ENCODE measurements at places on chromosomes 6 and 20.

DNA sequence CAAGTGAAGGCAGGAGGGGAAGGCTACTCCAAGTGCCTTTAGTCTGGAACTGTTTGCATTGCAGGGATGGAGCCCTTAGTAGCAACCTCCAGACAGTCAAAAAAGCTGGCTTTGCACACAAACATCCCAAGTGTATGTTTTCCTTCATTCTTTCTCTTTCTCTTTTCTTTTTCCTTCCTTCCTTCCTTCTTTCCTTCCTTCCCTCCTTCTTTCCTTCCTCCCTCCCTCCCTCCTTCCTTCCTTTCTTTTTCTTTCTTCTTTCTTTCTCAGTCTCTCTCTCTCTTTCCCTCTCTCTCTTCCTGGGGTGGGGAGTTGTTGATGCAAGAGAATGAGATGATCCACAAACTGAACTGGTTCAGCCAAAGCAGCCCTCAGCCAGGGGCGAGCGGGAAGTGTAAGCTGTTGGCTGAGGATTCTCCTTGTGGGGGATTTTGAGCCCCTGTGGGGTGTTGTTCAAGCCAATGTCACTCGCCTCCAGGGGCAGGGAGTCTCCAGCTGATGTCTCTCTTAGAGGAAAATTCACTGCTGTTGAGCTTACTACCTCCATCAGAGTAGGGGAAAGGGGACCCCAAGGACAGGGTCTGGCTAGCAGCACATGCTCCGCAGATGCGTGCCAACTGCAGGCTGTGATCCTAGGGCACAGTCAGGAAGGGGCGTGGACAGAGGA lies 11.7 kb downstream of the RSPO4 start:
- no peak for DNase-seq

DNA sequence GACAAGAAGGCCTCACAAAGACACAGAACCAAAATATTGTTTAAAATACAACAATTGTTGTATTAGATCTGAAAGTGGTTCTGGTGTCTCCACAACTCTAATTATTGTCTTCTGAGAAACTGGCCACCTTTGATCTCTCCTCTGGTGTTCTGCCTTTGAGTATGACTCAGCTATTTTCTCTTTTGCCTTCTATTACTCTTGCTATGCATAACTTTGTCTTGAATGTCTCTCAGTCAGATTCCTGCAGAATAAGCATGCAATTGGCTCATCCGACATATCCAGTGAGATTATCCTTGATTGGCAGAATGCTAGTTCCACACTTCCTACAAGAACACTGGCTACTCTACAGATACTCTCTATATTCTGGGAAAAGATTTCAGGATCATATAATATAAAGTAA lies 14.3 kb upstream of the EPM2A start:
- no peak for DNase-seq

DNA sequence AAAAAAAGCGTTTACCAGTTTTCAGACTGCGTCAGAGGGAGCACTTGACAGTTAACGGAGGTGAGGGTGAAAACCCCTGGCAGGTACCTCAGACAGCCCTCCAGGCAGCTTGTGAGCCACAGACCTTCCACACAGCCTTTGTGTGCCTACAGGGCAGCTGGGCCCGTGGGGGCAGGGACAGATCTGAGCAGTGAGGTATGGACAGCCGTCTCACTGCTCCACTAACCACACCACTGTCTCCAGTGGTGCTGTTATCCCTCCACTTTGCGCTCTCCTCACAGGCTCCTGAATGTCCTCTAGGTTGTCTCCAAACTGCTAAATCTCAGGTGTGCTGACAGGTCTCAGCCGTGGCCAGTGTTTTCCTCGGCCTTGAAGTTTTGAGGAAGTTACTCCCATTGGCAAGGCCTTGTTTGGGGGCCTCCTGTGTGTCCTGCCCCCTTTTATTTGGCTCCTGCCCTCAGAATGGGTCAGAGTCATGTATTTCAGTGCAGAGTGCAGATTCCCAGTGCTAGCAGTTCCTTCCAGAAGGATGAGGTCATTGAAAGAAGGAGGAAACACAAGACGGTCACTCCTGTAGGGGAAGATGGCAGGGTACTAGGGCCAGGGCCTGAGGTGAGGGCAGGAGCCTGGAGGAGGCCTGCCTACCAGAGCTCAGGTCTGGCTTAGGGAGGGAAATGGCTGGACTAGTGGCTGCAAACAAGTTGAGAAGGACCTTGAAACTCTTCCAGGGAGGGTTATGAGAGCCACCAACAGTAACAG lies 11.8 kb downstream of the GFRA4 start:
- DNase-seq = no peak

- no peak for DNase-seq
Observed at GRCh38 chr6:165762876-165763275, 99.8 kb upstream of the PDE10A start.

DNA sequence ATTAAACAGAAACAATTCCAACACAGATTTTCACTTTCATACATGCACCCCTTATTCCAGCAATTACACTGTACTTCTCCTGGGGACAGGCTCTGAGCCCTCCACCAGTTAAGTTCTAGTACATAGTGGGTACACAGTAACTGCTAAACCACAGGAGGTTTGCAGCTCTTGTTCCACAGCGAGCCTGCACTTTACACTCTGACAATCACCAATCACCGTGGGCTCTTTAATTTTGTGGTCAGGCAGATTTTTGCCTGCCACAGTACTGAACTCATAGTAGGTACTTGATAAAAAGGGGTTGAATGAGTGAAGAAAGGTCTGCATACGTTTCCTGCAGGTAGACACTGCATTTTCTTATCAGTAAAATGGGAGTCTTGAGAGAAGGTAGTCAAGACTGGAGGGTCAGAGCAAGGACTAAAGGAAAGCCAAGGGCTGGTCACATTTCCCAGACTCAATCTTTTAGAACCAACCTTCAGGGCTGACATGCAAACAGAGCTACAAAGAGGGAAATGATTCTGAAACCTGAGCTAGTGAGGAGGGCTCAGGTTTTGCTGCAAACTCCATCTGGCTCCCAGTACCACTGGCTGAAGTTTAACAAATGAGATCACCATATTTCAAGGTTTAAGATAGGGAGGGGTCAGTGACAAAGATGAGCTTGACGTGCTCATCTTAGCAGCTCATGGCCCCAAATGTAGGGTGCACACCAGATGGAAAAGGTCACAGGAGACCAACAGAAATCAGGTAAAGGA lies 404.6 kb downstream of the BTBD9 start:
- DNase-seq = no peak

DNA sequence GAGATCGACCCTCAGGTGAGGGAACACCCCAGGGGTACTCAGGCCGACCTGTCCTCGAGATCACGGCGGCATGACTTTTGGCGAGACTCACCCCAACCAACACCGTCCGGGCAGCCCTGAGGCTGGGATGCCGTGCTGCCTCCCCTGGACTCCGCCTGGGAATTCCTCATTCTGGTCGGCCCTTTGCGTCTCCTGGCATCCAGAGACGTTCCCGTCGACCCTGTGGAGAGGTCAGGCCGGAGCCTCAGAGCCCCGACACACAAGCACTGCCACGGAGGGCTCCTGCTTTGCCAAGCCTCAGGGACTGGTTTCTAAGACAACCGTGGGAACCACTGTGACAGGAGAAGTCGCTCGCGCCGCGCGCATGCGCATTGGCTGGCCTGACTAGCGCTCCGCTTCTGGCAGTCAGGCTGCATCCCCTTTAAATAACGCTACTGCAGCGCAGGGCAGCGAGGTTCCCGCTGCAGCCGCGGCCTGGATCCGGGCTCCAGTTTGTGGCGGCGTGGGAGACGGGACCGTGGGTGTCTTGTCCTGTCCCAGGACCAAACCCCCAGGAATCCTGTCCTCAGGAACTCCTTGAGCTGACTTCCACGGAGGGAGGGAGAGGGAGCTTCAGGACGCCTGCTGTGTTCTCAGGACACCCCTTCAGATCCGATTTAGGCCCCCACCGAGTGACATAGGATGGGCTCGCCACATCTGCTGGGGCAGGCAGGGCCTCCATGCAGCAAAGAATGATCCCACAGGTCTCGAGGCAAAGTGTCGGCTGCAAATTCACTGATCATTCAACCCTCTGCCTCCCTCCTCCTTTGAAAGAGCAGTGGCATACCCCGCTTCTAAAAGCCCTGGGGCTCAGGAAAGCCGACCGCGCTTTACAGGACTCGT lies 163.2 kb upstream of the ZNF337 start:
- peak; percentile 55 for DNase-seq

DNA sequence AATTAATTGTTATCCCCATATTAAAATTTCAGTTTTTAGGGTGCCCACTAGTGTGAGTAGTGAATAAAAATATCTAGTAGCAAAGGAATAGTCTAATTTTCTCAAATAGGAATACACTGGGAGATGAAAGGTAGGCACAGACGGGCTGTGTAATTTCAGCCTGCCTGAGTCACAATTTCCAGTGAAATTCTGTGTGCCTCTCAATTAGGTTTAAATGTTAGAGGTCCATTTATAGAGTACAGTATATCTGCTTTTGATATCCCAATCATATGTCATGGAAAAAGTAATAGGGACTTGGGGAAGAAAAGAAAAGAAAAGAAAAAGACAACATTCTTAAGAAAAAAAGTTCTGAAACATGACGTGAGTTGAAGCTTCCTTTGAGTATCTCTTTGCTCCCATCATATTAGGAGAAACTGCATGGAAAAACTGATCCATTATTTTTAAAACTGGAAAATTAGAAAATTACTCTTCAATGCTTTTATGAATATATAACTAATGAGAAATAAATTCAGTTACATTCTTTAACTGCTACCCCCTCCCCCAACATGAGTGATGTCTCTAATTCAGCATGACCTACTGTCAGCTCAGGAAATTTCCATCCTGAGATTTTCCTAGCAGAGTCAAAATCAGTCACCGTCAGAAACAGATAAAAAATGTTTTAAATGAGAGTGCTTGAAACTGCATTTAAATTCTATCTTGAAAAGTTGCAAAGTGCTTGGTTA lies 473.8 kb upstream of the HSF2 start:
- no peak for DNase-seq

DNA sequence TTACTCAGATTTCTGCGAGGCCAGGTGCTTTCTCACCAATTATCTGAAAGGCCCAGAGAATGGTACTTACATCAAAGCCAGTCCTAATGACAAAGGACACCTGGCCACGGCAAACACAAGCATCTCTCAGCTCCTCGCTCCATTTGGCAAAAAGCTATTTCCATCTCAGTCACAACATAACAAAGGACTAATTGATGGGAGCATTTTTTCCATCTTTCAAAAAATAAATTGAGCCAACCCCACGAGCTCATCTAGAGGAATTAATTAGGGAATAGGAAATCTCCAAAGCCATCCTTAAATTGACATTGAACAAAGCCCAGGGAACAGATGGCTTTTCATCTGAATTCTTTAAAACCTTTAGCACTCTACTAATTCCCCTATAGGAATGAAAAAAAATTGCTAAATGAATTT lies 236.7 kb downstream of the HAO1 start:
- no peak for DNase-seq

GRCh38 chr6:71138376-71138775 lies 150.2 kb upstream of the OGFRL1 start:
- no peak for DNase-seq

DNA sequence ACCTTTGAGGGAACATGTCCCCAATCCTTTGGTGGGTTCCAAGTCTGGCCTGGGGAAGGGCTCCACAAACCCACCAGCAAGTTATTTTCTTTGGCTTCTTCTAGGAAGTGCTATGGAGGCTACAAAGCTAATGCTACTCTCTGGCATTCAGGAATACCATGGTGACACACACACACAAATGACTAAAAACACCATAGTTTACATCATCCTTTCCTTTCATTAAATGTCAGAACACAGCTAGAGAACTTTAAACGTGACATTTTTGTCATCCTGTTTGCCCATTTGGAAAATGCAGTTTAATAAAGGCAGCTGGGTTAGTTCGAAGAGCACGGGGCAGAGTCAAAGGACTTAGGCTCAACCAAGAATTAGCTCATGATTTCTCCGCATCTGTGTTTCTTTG lies 40.2 kb upstream of the PROKR2 start:
- no peak for DNase-seq

- DNase-seq = no peak
Observed at GRCh38 chr6:91659891-91660290, 1073.0 kb upstream of the MAP3K7 start.

DNA sequence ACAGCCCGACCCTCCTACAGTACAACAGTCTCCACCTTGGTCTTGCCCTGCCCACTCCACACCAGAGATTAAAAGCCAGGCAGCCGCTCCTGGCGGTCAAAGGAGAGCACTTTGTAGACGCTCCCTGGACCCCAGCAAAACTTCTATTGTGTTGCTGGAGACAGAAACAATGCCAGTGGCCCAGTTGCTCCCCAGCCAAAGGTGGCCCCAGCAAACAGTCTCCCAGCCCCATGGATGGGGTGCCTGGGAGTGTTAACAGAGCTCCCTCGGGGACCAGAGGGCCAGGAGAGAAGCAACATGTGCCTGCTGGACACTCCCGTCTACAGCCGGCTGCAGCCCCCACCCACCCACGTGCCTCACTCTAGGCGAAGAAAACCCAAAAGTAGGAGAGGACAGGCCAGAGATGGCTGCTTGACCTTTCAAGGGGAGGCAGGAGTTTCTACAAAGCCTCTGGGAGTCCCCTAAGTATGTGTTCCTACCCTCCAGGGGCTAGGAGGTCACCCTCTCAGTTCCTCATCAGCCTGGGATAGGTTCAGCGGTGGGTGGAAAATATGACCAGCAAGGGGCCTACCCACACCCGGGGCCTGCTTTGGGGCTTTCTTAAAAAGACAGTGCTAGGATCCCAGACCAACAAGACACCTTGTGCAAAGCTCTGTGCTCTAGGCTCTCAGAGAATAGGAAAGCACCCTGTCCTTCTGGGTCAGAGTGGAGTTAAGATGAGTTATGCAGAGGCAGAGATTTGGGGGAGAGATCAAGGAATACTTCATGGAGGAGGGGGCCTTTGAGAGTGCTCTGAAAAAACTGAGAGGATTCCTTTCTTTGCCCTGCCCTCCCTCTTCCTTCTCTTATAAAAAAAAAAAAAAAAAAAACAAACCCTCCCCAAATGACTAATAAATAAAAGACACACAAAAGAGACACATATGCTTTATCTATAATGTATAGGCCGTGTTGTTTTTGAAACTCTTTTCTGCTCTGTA lies 19.0 kb upstream of the PREX1 start:
- DNase-seq = no peak

DNA sequence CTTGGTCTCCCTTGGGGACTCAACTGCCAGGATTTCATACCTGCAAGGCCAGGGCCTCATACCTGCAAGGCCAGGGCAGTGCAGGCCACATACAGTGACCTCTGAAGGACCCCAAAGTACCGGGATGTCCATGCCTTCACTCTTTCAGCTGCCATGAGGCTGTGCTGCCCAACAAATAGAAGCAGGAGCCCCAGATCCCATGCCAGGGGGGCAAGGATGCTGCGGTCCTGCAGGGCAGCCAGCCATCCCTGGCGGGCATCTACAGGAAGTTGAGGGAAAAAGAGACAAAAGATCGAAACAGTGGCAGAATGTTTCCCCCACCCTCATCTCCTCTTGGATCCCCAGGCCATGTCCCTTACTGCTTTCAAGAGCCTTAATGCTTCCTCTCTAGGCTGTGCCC lies 799 bp downstream of the NRM start:
- no peak for DNase-seq

DNA sequence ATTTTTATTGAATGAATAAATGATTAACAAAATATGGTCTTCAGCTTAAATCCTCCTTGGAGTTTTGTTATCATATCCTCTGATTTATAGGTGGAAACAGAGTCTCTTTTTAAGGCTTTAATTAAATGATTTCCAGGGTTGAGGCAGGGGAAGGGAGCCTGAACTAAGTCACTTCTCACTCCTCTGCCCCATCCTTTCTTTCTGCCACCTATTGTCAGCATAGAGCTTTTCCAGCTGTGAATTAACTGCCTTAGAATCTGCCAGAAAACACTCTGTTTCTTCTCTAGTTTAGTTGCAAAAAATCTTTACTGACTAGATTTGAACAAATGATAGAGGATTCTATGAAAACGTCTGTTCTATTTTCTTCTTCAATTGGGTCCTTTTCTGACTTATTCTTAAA lies 9.8 kb downstream of the OGFRL1 start:
- no peak for DNase-seq

GRCh38 chr20:49400904-49401303 lies 81.6 kb downstream of the KCNB1 start:
- DNase-seq = no peak
